NCI-H1417 treated with DMSO at 0.1 percent for 48 hours (cell line): ENCODE measurements at places on chromosomes 2 and 18.

DNA sequence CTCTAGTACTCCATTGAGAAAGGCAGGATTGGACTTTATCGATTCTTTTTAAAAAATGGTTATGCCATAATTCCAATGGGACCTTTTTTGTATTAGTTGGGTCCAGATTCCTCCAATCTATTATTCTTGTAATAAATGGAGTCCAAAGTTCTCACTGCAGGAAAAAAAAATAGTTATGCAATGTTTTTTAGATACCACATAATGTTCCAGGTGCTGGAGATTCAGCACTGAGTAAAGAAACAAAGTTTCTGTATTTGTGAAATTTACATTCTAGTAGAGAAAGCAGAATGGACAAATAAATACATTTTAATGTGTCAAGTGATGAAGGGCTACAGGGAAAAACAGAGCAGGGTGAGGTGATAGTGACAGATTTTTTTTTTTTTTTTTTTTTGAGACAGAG, 78.5 kb upstream of the MYCN start:
- DNase-seq, result no peak

DNA sequence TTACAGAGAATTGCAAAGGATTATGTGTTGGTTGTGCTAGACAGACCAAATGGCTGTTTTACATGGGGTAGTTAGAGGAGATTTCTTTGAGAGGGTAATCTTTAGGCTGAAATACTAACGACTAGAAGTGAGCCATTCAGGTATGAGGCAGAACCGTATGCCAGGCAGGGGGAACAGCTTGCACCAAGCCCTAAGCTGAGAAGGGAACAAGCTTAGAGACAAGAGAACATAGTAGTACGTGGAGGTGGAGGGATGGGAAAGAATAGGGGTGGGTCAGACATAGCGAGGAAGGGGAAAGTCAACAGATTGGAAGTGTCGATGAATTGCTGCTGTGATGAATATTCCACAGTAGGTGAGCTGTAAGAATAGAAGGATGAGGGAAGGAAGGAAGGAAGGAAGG, 20.0 kb upstream of the CRIM1 start:
- no peak for DNase-seq

DNA sequence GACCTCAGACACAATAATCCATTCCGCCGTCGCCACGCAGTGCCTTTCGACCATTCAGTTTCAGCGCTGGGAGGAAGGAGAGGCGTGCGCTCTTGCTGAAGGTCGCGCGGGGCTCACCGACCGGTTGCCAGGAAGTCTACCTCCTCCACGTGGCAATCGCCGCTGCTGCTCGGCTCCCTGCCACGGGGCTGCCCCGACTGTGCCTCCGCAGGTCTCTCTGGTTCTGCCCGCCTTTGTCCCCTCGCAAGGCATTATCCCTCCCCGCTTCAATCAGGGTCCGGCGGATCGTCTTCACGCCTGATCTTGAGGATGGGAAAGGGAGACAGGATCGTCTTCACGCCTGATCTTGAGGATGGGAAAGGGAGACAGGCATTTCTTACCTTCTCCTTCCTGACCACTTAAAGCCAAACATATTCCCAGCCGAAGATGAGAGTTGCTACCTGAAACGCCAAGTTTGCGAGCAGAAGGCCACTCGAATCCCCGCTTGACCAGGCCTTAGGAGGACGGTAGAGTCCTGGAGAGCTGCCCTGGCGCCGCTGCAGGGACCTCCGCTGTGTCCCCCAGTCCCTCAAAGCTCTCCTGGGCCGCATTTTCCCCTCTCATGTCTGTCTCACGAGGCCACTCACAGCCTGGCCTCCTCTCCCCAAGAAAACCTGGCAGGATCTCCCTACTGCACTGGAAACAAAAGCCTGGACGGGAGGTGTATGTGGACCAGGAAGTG, 4.3 kb upstream of the GPR45 start:
- no peak for DNase-seq

GRCh38 chr2:11553661-11554398, 20.0 kb downstream of the GREB1 start:
- DNase-seq, result no peak

- DNase-seq, result no peak
Observed at GRCh38 chr18:74791501-74792194, 194.0 kb downstream of the ZNF407 start.
